ENCODE measurements at places on chromosomes 12 and 14. TPM values are rescaled to one million over a fixed set of nuclear protein-coding genes. Genes with fewer than 3 reads are reported as not detected.

C14orf180 gene
- total RNA-seq = not detected

DNA sequence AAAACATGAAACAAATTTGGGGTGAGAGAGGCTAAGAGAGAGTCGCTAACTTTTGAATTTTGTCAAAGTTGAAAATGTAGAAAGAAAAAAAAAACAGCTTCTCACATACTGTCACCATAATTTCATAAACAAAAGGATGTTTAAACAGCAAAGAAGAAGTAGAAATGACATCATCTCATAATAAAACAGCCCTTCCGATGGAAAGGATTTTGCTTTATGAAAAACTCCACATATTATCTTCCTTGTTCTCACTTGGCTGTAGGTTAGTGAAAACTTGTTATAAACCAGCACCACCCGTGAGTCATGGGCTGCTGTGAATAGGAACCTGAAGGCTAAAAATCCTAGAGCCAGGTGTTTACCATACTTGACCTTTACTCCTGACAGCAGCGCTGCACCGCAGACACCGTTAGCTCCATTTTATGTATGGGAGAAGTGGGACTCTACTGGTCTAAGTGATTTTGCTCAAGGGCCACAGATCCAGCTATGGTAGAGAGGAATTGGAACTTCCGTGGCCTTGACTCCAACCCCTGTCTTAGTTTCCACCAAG lies 63.0 kb upstream of the VRK1 start:
- no peak overlapping the region for H3K4me3 ChIP-seq
- no peak for DNase-seq
- no peaks in the 10 kb centered on the region for H3K4me1 ChIP-seq
- H3K27ac ChIP-seq = no peak overlapping the region

- H3K4me1 ChIP-seq = no peaks in the 10 kb centered on the region
- H3K27ac ChIP-seq = no peak overlapping the region
- DNase-seq = no peak
- H3K36me3 ChIP-seq = no peaks in the 10 kb centered on the region
- H3K27me3 ChIP-seq = peaks cover 71% of the 10 kb centered on the region
- H3K4me3 ChIP-seq = no peak overlapping the region
These were observed 6.5 kb upstream of the OTX2 start for GRCh38 chr14:56816574-56817391.

SLC25A47 gene
- total RNA-seq = 0.17 TPM

TTC7B gene
- total RNA-seq = 70.6 TPM

GRCh38 chr14:30691751-30692398 lies 69.8 kb downstream of the SCFD1 start:
- H3K36me3 ChIP-seq = no peaks in the 10 kb centered on the region

DNA sequence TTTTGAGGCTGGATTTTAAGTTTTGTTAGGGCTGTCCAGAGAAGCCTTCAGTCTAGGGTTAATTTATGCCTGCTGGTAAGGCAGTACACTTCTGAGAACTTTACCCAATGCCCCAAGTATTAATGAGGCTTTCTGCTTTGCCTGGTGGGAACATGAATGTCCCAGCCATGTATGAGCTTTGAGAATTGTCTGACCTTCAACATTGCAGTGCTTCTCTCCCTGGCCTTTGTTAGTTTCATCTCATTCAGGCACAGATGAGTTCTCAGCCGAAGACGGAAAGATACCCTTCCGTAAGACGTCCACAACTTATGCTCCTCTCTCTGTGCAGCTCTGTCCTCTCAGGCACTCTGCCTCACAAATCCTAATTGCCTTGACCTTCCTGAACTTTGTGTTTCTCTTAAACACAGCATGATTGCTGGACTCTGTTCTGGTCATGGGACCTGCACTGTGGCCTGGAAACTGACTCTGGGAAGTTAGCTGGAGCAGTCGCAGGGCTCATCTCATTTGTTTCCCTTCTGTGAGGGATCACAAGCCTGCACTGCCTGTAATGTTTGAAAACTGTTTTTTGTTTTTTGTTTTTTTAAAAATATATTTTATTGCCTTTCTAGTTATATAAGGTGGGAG lies 15.7 kb downstream of the CHPT1 start:
- H3K36me3 ChIP-seq = no peaks in the 10 kb centered on the region
- no peaks in the 10 kb centered on the region for H3K4me1 ChIP-seq
- H3K4me3 ChIP-seq = no peak overlapping the region
- no peak overlapping the region for H3K27ac ChIP-seq
- no peak for DNase-seq

GRCh38 chr12:100656856-100657255 lies 83.4 kb downstream of the GAS2L3 start:
- no peaks in the 10 kb centered on the region for H3K36me3 ChIP-seq
- no peaks in the 10 kb centered on the region for H3K4me1 ChIP-seq
- no peak for DNase-seq
- H3K27me3 ChIP-seq = no peaks in the 10 kb centered on the region
- no peak overlapping the region for H3K4me3 ChIP-seq

AHNAK2 gene
- 45.0 TPM for total RNA-seq

DNA sequence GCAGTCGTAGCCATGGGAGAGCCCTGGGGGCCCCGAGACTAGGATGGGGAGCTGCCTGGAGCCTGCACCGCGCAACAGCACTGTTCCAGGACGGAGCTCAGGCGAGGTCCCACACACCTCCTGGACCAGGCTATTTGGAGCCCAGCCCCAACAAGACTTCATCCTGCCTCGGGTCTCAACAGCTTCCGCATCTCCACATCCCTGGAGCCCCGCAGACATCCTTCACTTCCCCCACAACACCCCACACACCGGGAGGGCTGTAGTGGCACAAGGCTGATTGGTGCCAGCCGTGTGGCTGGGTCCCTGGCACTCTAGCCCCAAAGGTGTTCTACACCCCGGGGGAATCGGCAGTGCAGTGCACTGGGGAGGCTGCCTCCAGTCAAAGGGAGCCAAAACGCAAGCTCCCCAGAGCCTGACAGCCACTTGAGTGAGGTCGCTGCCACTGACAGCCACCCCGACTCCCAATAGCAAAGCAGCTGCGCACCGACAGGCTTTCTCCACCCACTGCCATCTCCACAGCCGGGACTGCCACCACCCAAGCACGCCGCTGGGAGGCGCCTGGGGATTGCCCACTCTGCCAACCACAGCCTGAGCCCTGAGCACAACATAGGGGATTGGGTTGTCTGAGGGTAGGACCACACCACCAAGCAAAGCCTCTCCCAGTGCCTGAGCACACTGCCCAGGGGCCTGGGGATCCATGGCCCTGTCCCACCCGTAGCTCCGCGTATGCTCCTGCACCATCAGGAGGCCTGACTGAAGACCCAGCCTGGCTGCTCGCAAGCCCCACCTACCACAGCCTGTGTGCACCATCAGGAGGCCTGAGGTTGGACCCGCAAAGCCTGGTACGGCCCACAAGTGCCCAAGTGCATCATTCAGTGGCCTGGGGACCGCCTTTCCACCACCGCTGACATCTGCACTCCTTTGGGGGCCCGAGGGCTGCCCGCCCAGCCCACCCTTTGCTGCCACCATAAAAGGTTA lies 13.2 kb upstream of the KLRF1 start:
- no peaks in the 10 kb centered on the region for H3K4me1 ChIP-seq
- peak; percentile 13 for DNase-seq
- no peak overlapping the region for H3K4me3 ChIP-seq
- H3K27ac ChIP-seq = no peak overlapping the region

MGAT4C gene
- not detected for total RNA-seq

- H3K36me3 ChIP-seq = no peaks in the 10 kb centered on the region
- H3K4me3 ChIP-seq = no peak overlapping the region
- DNase-seq = no peak
- no peak overlapping the region for H3K27ac ChIP-seq
- H3K4me1 ChIP-seq = no peaks in the 10 kb centered on the region
These were observed 453.7 kb downstream of the ATP23 start for GRCh38 chr12:58395056-58395455.

ORAI1 gene
- total RNA-seq = 20.2 TPM

Measured in HCT116 (cell line).